ENCODE measurements at places on chromosomes 4 and X.

GRCh38 chrX:13167481-13168231 lies 123.2 kb upstream of the FAM9C start:
- DNase-seq: no peak

DNA sequence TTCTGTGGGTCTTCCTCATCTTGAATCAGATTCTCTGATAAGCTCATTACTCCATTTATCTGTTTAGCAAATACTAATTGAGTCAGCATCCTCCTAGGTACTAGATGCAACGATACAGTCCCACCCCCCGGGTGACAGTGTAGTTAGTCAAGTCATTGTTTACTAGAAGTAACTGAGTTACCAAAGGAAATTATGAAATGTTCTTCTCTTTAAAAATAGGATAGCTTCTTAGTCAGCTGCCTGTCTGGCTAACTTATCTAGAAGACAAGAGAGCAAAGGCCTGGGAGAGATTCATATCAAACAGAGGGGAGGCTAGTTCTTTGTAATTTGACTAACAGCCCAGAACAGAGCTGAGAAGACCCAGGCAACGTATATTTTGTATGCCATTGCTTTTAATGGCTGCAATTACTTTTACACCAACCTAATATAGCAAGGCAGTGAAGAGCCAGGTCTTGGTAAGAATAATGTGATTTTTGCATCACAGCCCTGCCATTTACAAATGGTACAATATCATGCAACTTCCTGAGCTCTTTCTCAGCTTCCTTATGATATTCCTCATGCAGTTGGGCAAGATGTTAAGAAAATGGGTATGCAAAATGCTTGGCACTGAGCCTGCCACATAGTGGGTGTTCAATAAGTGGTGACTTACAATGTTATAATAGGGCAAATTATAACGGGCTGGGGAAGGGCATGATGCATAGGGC lies 149.9 kb downstream of the CHIC2 start:
- no peak for DNase-seq

GRCh38 chrX:133745349-133745748 lies 240.0 kb downstream of the GPC3 start:
- DNase-seq: peak; percentile 57

GRCh38 chrX:2650037-2650436 lies 41.1 kb upstream of the CD99 start:
- no peak for DNase-seq

- DNase-seq: no peak
Observed at GRCh38 chr4:114364857-114365256, 233.8 kb upstream of the UGT8 start.

- no peak for DNase-seq
Observed at GRCh38 chrX:13311560-13311959, 8.3 kb downstream of the ATXN3L start.

GRCh38 chr4:93791570-93792195 lies 36.9 kb upstream of the ATOH1 start:
- DNase-seq: no peak

DNA sequence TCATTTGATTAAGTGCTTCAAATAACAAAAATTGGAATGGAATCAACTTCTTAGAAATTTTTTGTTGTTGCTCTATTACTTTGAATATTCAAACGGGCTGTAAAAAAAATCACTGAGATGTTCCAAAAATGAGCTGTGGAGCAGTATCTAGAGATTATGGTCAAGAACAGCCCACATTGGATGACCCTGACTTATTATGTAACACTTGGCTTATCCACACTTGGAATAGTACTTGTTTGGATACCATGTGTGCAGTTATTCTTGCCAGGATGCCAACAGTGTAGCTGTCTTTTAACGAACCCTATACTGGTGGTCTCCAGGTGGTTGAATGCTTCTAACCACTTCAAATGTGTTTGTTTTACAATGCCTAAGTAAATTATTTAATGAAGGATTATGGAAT lies 64.9 kb upstream of the CAMK2D start:
- DNase-seq: no peak

GRCh38 chr4:52868133-52868532 lies 6.0 kb downstream of the RASL11B start:
- DNase-seq: no peak

GRCh38 chr4:96352051-96352517 lies 512.2 kb downstream of the PDHA2 start:
- DNase-seq: no peak

- no peak for DNase-seq
Observed at GRCh38 chrX:103503163-103503852, 16.0 kb downstream of the RAB40A start.

GRCh38 chrX:65758505-65758904 lies 91.1 kb downstream of the MSN start:
- no peak for DNase-seq

GRCh38 chr4:39169426-39169825 lies 12.9 kb upstream of the WDR19 start:
- no peak for DNase-seq

GRCh38 chr4:60241866-60242265 lies 958.3 kb upstream of the ADGRL3 start:
- DNase-seq: no peak

DNA sequence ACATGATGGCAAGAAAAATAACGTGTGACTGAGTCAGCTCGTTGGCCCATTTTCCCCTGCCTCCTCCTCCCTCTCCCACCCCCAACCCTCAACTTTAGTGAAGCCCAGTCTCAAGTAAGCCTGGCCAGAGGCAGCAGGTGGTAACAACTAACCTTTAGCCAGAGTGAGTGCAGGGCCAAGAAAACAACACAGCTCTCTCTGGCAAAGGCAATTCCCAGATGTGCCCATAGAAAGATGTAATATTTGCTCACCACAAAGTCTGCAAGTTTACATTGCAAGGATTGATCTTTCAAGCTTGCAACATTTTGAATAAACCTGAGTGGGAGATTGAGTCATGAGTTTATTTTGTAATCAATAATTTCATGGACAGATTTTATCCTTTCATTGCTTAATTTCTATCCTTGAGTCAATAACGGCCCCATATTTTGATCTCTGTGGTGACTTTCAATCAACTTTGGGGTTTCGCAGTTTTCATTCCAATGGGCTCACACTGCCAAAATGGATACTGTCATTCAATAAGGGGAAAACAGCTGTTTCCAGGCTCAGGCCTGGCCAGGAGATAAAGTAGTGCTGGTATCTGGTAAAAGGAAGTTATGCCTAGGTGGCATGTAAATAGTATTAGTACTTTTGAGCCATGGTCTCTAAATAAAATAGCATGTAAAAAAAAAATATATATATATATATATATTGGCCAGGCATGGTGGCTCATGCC lies 130.7 kb upstream of the TMEM164 start:
- no peak for DNase-seq

DNA sequence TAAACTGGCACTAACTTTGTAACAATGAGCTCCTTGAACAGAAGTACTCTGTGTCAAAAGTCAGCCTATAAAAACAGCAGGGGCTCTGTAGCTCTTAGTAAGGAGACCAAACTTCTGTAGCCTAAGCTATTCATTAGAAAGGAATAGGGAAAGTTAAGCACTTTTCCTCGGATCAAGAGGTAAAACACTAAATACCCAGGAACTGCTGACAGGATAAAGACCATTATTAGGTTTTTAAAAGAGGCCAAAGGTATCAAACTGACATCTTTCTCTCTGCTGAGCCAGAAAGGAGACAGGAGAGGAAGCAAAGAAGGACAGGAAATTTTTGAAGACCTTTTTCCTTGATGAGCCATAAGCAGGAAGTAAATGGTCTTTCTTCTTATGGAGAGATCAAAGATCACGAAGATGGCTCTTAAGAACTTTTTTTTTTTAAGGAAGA lies 31.9 kb downstream of the ANAPC10 start:
- no peak for DNase-seq

DNA sequence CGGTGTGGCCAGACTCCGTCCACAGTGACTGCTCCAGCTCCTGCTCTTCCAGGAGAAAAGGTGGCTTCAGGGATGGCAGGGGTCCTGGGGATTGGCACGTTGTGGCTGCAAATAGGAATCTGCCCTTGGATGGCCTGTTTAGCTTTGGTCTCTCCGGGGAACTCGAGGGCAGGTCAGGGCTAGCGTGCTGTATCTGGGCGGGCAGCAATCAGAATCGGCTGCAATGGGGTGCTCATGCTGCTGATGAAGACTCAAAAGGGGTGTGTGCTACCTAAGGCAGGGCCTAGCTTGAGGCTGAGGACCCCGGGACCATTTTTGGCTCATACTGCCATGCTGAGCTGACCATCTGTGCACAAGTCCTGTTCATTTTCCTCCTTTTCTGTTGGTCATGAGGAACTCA lies 51.3 kb downstream of the RGS12 start:
- no peak for DNase-seq

- no peak for DNase-seq
Observed at GRCh38 chr4:139933104-139933503, 220.9 kb downstream of the MAML3 start.

GRCh38 chr4:109434007-109434971 lies 674 bp downstream of the SEC24B start:
- DNase-seq: peak; percentile 16

DNA sequence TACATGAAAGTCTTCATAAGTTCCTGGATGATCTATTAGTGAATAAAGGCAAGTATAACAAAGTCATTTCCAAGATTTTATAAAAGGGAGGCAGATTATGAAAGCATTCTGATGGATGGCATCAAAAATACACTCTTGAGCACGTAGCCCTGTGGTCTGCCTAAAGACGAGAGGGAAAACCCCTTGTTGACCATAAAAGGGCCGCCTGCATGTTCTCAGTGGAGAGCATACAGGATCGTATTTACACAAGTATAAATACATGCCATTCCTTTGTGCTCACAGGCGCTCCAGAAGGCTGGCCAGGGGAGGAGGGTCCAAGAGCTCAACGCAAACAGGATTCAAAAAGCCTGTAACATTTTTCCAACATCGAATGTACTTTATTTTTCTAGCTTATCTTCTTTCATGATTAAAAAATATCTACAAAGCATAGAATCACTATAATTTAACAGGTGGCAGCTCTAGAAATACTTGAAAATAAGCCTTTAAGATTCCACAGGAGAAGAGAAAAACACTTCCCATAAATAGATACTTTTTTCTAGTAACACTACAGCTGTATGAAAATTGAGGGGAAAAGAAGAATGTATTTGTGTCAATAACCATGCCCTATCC lies 29.6 kb downstream of the PDGFC start:
- no peak for DNase-seq

- no peak for DNase-seq
Observed at GRCh38 chrX:12910423-12911121, 4.2 kb downstream of the TLR8 start.

- no peak for DNase-seq
Observed at GRCh38 chr4:60724623-60725022, 475.5 kb upstream of the ADGRL3 start.

DNA sequence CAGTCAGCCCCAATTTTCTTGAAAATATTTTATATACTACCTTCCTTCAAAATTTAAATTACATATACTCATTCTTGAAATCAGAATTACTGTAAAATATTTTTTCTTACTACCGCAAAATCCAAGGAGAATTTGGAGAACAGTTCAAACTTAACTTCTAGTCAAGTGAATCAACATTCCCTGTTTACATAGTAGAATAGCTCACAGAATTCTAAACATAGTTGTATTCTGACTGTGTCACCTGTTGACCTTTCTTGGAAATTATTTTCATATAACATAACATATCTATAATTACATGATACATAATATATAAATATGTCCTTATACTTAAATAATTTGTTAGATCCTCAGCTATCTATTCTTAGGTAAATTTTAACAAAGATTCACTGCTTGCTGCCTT lies 31.0 kb upstream of the FGF5 start:
- DNase-seq: no peak

- no peak for DNase-seq
Observed at GRCh38 chrX:139971394-139971749, 6.1 kb upstream of the CXorf66 start.

GRCh38 chrX:97882306-97882705 lies 998.6 kb downstream of the RPA4 start:
- DNase-seq: no peak

- no peak for DNase-seq
Observed at GRCh38 chr4:96112631-96113030, 272.7 kb downstream of the PDHA2 start.

DNA sequence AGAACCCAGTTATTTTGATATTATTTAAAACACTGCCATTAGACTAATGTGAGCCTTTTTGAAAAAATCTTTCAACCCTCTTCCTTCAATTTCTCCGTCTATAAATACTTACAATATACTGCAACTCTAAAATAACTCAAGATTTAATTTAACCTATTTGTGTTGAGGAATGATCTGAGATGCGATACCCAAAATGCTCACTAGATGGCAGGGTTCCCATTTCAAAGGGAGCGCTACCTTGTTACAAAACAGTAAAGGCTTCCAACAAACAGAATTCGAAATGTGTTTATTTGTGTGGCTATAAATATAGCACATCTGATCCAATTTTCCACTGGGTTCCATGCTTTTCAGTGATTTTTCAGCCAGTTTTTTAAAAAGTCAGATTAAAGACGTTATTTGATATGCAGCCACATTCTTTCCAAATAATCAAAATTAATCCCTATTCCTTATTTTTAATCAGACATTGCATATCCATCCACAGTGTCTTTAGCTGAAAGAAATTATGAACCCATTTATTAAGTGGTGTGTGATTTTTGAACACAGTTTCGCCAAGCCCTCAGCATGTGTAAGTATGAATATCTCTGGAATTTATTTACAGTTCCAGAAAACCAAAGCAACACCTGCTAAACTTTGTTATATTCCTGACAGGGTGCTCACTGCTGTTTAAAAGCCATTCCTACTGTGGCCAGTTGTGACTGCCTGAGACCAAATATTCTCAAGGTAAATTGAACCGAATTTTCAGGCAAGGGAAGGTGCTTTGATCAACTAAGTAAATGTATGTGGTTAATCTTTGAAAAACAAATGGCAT lies 668.0 kb upstream of the LCORL start:
- peak; percentile 17 for DNase-seq

DNA sequence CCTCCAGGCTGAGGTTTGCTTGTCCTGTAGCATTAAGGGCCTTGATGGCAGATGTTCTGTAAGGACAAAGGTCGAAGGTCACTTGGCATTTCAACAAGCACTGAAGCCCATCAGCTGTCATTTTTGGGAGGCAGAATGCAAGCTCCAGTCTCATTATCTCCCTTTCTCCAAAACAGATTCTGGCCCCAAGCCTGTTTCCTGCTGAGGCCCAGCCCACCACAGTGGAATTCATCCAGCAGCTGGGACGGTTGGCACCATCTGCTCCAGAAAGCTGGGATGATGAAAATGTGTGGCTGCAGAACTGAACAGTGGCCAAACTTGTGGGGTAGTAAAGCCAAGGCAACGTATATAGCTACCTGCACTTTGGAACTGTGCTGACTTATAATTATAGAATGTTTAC lies 17.7 kb upstream of the PPEF2 start:
- no peak for DNase-seq

DNA sequence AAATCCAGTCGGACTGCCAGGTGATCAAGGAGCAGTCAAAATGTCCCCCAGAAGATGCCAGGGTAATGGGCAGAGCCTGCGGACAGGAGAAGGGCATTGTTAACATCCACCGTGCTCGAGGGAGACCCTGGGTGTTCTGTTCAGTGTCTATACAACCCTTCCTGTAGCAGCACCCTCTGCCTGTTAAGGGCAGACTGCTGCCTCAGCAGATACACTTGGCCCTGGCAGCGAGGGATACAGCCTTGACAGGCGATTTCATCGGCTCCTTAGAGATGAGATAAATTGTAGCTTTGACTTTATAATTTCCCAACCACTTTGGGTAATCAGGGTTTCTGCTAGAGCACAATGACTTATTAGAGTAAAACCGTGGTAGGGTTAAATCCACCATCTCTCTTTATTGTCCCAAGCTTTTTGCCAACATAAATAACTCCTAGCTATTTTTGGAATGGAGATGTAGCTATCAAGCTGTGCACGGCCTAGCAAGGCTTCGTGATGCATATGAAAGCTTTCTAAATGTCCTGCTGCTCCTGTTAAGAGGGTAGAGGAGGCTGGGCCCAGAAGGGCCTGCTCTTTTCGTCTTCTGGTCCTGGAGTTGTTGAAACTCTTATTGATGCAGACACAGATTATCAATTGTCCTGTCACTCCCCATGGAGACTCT lies 195.9 kb downstream of the CPEB2 start:
- DNase-seq: no peak

All from CD8-positive, alpha-beta T cell (primary cell).